ENCODE measurements at places on chromosomes 11 and 22.

- no peak for DNase-seq
Observed at GRCh38 chr22:17913801-17914347, 110.5 kb downstream of the MICAL3 start.

DNA sequence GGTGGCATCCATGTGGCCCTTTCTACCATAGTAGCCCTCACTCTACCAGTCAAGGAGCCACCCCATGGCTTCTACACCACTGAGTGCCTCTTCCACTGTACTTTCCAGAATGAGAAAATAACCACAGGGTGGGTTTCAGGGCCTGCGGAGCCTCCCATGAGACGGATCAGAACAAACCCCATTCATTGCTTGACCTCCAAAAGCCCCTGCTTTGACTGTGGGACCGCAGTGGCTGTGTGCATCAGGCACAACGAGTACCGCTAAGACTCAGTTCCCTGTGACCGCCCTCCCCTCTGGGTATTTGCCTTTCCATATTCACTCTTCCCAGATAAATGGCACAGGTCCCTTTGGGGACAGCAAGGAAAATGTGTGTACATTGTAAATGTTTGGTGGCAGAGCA is 11.5 kb upstream of the MRGPRF start:
- DNase-seq = no peak

DNA sequence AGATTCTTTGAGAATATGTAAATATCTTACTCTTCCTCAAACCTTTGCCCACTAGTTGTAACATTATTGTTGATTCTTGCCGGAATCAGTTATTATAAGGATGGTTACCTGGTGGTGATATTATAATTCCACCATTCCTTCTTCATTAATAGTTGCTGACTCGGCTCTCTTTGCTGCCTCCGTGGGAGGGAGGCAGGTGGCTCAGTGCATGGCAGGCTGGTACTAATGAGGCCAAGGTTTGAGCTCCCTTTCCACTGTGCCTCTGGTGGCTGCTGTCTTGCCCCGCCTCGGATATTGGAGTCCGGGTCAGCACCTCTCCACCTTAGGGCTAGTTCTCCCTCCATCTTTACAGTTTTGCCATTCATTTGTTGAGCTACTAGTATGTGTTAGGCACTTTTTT is 12.7 kb downstream of the CD6 start:
- DNase-seq = no peak

DNA sequence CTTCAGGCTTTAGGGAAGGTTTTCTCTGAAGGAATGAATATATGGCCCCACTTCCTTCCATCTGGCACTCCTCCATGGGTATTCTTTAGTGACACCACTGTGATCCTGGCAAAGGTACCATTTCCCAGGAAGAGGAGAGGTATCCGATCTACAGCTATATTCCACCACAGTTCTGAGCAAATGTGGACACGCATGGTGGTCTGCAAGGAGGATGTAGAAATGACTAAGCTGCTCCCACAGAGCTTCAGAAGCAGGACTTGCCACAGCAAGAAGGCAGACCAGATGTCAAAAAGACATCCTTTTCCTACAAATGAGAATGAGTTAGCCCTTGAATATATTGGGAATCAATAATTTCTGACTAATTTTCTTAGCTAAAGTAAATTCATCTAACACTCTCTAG is 45.5 kb downstream of the ARFGAP2 start:
- no peak for DNase-seq

GRCh38 chr11:64894070-64894811 is 15.8 kb upstream of the EHD1 start:
- DNase-seq = peak; percentile 94

- DNase-seq = no peak
Observed at GRCh38 chr11:102545701-102546100, 15.2 kb upstream of the MMP7 start.

DNA sequence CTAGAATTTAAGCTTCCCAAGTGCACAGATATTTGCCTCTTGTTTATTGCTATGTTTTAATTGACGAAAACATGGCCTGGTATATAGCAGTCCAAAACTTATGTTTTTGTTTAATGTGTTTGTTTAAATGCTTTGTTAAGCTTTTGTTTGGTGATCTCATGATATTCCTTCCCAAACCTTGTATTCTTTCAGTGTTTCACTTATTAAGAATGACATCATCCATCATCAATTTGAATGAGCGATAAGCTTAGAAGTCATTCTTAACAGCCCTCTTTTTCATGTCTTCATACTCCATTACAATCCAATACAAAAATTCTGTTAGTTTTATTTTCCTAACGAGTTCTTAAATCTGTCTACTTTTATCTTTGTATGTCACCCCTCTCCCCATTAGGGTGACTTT is 206.0 kb downstream of the DYNC2H1 start:
- DNase-seq = no peak

- DNase-seq = no peak
Observed at GRCh38 chr22:31544481-31545480, 48.4 kb downstream of the SFI1 start.

GRCh38 chr11:57638005-57638781 is 11.5 kb downstream of the YPEL4 start:
- no peak for DNase-seq

DNA sequence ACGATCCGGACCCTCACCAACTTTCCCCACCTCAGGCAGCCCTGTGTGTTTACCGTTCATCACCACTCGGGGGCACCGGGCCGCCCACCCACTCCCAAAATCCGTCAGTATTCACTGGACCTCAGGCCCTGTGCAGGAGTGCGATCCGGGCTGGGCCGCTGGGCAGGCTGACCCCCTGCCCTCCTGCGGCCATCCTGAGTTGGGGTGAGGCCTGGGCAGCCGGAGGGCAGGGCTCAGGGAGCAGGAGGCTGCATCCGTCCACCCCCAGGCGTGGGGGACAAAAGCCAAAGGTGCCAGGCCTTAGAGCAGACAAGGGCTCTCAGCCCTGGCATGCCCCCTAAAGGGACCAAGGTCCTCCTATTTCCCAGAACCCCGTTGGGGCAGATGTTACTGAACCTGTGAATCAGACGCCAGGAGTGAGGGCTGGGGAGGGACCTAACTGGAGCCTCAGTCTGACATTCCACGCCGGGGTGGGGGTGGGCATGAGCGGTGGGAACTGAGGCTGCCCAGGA is 16.8 kb upstream of the TMEM191C start:
- DNase-seq = no peak

DNA sequence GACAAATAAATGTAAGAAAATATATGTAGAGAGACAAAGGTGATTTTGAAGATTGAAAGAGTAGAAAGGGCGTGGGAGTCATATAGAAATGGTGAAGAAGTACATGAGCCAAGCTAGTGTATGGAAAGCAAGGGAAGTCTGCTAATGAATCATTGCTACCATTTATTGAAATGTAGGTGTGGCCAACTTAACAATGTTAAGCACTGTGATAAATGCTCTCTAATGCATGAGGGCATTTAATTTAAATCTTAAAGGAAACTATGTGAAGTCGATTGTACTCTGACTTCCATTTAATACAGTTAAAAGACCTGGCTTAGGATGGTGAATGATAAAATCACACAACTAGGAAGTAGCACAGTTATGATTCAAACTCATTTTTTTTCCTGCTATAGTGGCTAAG is 219.9 kb downstream of the CASP12 start:
- no peak for DNase-seq

- no peak for DNase-seq
Observed at GRCh38 chr11:96875712-96876111, 485.9 kb downstream of the JRKL start.

GRCh38 chr22:39021552-39022250 is 774 bp downstream of the APOBEC3D start:
- DNase-seq = no peak
